ENCODE measurements at places on chromosomes 12 and 14. TPM values are rescaled to one million over a fixed set of nuclear protein-coding genes. Genes with fewer than 3 reads are reported as not detected.

The SENP1 gene
- 19.7 TPM for total RNA-seq

The NRXN3 gene
- total RNA-seq: 0.49 TPM

DNA sequence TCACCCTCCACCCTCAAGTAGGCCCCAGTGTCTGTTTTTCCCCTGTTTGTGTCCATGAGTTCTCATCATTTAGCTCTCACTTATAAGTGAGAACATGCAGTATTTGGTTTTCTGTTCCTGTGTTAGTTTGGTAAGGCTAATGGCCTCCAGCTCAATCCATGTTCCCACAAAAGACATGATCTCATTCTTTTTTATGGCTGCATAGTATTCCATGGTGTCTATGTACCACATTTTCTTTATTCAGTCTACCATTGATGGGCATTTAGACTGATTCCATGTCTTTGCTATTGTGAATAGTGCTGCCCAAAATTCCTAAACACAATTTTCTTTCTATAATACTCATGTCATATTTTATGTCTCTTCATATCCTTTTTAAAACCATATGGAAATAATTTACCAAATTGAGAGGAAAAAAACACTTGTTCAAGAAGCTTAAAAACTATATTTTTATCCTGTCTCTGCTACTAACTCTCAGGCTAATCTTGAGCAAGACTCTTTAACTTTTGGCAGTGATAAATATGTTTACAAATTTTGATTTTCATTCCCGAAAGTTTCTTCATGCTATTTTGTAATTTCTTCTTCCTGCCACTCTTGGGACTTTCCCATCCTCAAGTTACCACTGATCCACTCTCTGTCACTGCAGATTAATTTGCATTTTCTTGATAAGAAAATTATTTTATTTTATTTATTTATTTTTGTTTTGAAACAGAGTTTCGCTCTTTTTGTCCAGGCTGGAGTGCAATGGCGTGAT lies 28.0 kb upstream of the OSBPL8 start:
- no peak overlapping the region for H3K4me3 ChIP-seq
- H3K27ac ChIP-seq: no peak overlapping the region
- no peaks in the 10 kb centered on the region for H3K36me3 ChIP-seq
- H3K4me1 ChIP-seq: no peaks in the 10 kb centered on the region

- H3K27ac ChIP-seq: no peak overlapping the region
- H3K27me3 ChIP-seq: no peaks in the 10 kb centered on the region
- H3K36me3 ChIP-seq: no peaks in the 10 kb centered on the region
- no peak for DNase-seq
- H3K4me3 ChIP-seq: no peak overlapping the region
- no peaks in the 10 kb centered on the region for H3K4me1 ChIP-seq
These were observed 623.2 kb downstream of the CCER1 start for GRCh38 chr12:90331821-90332220.

DNA sequence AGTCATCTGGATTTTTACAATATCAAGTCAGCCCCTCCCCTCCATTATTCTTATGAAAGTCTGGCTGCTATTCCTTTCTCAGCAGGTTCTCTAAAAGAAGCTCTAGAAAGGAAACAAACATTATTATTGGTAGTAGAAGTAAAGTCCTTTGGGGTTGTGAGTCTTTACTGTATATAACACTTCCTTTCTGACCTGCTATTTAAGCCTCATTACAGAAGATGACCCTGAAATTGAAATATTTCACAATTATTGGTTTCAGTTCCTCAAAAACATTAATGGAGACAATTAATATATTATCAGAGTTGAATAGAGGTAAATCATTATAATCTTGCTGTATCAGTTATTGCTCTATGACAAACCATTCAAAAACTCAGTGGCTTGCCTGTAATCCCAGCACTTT lies 19.3 kb downstream of the PLEKHA5 start:
- H3K36me3 ChIP-seq: peaks cover 7% of the 10 kb centered on the region
- no peaks in the 10 kb centered on the region for H3K4me1 ChIP-seq
- H3K27ac ChIP-seq: no peak overlapping the region
- H3K4me3 ChIP-seq: no peak overlapping the region
- H3K27me3 ChIP-seq: no peaks in the 10 kb centered on the region

The GPRC5A gene
- 1.1 TPM for total RNA-seq

DNA sequence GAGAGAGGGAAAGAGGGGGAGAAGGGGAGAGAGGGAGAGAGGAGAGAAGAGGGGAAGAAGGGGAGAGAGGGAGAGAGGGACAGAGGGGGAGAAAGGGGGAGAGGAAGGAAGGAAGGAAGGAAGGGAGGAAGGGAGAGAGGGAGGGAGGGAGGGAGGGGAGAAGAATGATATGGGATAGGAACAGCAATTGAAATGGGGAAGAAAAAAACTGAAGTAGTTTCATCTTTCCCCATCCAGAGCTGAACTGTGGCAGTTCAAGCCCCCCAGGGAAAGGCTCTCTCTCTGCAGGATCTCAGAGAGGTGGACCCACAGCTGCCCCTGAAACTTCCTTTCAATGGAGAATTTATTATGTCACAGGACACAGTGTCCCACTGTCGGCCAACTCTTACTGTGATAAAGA lies 136.9 kb downstream of the DPF3 start:
- DNase-seq: no peak
- no peaks in the 10 kb centered on the region for H3K27me3 ChIP-seq
- H3K27ac ChIP-seq: no peak overlapping the region
- no peaks in the 10 kb centered on the region for H3K4me1 ChIP-seq
- no peak overlapping the region for H3K4me3 ChIP-seq

GRCh38 chr12:132284827-132285741 lies 44.3 kb downstream of the GALNT9 start:
- H3K27ac ChIP-seq: no peak overlapping the region
- H3K36me3 ChIP-seq: no peaks in the 10 kb centered on the region
- no peak for DNase-seq
- peaks cover 40% of the 10 kb centered on the region for H3K27me3 ChIP-seq
- H3K4me1 ChIP-seq: peaks cover 76% of the 10 kb centered on the region
- H3K4me3 ChIP-seq: no peak overlapping the region

The ACOT2 gene
- total RNA-seq: 35.3 TPM

GRCh38 chr12:83506841-83507240 lies 820.1 kb downstream of the TMTC2 start:
- H3K27me3 ChIP-seq: no peaks in the 10 kb centered on the region
- no peak for DNase-seq
- no peaks in the 10 kb centered on the region for H3K36me3 ChIP-seq
- no peaks in the 10 kb centered on the region for H3K4me1 ChIP-seq

The SLC10A1 gene
- not detected for total RNA-seq

DNA sequence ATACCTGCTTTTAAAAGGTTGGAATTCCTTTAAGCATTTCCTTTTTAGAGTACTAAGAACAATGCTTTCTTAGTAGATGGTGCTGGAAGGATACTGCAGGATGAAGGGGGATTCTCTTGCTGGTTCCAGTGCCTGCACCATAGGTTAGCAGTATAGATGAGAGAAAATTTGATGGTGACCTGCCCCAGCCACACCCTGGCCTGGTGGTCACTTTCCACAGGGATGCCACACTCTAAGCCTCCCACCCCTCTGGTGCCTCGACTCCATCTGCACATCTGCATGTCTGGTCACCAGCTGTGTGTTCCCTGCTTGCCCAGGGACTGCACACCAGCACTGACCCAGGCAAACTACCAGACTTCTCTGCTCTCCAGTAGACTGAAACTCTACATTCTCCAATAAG lies 19.1 kb downstream of the SLC2A3 start:
- peaks cover 3% of the 10 kb centered on the region for H3K36me3 ChIP-seq
- no peak for DNase-seq
- H3K4me3 ChIP-seq: no peak overlapping the region
- no peak overlapping the region for H3K27ac ChIP-seq
- no peaks in the 10 kb centered on the region for H3K4me1 ChIP-seq

DNA sequence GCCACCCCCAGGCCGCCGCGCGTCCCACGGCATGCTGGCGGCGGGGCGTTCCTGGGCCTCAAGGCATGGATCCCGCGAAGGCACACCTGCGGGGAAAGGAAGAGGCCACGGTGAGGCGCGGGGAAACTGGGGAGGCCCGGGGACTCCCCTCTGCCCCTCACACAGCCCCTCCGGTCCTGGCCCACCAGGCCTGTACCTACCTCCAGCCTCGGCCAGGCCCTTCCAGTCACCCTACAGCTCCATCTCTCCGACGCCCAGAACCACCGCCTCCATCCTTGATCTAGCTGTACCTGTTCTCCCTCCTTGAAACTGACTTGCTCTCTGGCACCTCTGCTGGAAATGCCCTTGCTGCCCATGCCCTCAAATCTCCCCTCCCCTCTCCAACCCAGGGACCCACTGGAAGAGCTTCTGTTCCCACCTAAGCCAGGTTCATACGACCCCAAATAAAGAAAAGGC lies 1.7 kb downstream of the ANKRD9 start:
- peaks cover 9% of the 10 kb centered on the region for H3K36me3 ChIP-seq
- H3K4me1 ChIP-seq: peaks cover 39% of the 10 kb centered on the region
- H3K27me3 ChIP-seq: no peaks in the 10 kb centered on the region
- no peak overlapping the region for H3K4me3 ChIP-seq

DNA sequence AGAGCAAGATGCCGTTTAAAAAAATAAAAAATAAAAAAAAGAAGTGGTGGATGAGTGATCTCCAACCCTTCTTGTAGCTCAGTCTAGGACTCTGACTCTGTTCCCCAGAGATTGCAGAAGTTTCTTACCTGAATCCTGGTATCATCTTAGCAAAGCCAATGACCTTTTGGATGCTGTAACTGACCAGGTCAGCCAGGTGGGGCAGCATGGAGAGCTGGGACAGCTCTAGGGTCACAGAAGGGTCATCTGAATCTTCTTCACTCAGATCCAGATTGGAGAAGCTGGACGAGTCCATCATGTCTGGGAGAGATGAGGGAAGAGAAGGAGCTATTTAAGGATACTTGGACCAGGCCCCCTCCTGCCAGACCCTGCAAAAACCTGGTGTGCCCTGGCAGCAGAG lies 35.8 kb upstream of the HDAC7 start:
- no peaks in the 10 kb centered on the region for H3K36me3 ChIP-seq
- DNase-seq: no peak
- H3K4me3 ChIP-seq: no peak overlapping the region
- H3K4me1 ChIP-seq: peaks cover 8% of the 10 kb centered on the region

The PPP1R36 gene
- total RNA-seq: 0.31 TPM

- H3K27ac ChIP-seq: no peak overlapping the region
- no peak for DNase-seq
- peaks cover 4% of the 10 kb centered on the region for H3K4me1 ChIP-seq
These were observed 21.3 kb upstream of the HSP90B1 start for GRCh38 chr12:103908877-103909276.
